ENCODE measurements at places on chromosomes 3 and 15.

- DNase-seq = peak; percentile 12
These were observed 9.0 kb downstream of the ARPP21 start for GRCh38 chr3:35648347-35648746.

- DNase-seq = peak; percentile 76
These were observed 79.6 kb downstream of the MLH1 start for GRCh38 chr3:37072892-37073291.

DNA sequence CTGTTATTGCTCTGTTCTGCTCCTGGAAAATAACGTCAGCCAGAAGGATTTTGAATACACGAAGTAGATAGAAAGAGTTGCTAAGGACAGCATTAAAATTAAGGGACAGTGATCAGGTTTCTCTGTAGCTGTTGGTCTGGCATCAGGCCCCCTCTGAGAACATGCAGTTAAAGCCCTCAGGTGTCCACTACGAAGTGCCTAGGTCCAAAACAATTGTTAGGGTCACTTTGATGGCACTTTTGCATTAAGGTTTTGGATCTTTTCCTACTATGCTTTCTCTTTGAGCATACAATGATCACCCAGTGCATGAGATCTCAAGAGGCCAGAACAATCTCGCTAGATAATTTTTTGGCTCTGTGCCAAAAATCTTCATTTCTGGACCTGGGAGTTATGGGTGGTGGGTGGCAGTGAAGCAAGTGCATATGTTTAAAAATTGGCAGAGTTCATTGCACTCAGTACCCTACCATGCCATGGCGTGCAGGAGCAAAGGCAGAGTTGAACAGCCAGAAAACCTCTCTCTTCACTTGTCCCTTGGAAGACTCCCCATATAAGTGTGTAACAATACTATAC, 797.6 kb downstream of the ROBO2 start:
- DNase-seq = no peak

- DNase-seq = no peak
These were observed 10.6 kb downstream of the CEP152 start for GRCh38 chr15:48800245-48800644.

GRCh38 chr3:81749265-81749664, 12.2 kb downstream of the GBE1 start:
- peak; percentile 15 for DNase-seq

DNA sequence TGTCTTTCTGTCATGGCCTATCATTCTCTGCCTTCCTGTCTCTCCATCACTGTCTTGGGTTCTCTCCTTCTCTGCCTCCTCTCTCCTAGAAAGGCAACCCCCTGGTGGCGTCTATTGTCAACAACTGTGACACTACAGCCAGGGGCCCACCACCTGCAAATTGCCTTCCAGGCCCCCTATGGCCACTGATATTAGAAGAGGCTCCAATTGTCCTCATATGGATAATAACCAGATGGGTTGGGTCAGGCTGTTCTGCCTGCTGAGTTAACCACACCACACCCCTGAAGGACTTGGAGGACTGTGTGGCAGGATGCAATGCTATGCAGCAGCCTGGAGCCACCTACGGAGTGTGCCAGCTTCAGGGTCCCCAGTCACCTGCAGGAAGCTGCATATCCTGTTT, 665.0 kb downstream of the NTRK3 start:
- no peak for DNase-seq

Measured in MG63 (cell line).